Right kidney (tissue), 9 donors: ENCODE measurements at places on chromosomes 6 and 20.

DNA sequence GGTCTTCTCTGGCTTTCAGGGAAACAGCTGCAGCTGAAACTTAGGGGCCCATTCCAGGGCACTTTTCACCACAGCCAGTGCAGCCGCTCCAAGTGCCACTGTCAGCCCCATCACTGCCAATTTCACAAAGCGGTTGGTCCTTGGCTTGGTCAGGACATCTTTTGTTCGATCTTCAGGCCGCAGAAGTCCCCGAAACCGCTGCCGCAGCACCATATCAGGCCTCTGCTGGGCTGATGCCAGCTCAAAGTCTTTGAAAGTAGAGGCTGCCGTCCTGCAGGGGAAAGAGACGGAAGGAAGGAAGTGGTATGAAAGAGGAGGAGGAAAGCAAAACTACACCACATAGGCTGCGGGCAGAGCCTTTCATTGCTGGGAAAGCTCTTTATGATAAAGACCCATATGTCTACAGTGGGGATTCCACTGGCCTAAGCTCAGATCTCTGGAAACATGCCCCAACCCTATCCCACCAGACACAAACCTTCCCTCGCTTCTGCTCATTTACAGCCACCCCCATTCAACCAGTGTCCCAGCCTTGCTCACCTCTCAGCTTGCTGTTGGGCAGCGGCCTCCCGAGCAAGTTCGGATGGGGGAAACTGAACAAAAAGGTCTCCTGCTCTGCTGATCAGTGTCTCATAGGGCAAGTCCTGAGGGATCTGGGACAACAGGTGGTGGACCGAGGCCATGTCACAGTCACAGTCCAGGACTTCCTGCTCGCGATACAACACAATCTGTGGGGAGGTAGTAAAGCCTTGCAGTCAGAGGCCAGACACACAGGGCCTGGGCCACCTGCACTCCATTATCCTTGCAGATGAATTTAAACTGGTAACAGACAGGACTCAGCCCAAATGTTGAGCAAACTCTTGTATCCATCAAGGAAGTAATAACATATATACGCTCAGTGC is 23.5 kb downstream of the TBC1D20 start:
- DNase-seq = no peak

DNA sequence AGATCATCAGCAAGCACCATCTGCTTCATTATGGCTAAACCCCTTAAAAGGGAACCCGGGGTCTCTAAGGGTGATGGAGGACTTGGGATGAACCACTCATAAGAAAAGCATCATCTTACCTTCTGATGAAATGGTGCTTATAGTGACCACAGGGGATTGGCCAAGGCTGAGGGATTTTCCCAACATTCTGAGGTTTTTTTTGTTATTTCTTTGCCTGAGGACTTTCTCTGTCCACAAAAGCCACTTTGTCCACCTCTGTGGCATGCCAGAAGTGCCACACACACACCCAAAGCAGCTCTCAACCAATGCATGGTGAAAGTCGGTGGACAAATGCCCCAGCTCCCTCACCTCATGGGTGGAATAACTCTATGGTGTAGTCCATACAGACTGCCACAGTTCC is 79.3 kb upstream of the TOP1 start:
- DNase-seq = no peak

GRCh38 chr6:139981066-139981624 is 606.7 kb upstream of the CITED2 start:
- no peak for DNase-seq

GRCh38 chr20:50277064-50277415 is 86.4 kb downstream of the CEBPB start:
- no peak for DNase-seq

DNA sequence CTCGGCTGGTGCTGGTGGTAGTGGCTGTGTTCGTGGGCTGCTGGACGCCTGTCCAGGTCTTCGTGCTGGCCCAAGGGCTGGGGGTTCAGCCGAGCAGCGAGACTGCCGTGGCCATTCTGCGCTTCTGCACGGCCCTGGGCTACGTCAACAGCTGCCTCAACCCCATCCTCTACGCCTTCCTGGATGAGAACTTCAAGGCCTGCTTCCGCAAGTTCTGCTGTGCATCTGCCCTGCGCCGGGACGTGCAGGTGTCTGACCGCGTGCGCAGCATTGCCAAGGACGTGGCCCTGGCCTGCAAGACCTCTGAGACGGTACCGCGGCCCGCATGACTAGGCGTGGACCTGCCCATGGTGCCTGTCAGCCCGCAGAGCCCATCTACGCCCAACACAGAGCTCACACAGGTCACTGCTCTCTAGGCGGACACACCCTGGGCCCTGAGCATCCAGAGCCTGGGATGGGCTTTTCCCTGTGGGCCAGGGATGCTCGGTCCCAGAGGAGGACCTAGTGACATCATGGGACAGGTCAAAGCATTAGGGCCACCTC is 8.8 kb downstream of the NPBWR2 start:
- DNase-seq = peak; percentile 2

DNA sequence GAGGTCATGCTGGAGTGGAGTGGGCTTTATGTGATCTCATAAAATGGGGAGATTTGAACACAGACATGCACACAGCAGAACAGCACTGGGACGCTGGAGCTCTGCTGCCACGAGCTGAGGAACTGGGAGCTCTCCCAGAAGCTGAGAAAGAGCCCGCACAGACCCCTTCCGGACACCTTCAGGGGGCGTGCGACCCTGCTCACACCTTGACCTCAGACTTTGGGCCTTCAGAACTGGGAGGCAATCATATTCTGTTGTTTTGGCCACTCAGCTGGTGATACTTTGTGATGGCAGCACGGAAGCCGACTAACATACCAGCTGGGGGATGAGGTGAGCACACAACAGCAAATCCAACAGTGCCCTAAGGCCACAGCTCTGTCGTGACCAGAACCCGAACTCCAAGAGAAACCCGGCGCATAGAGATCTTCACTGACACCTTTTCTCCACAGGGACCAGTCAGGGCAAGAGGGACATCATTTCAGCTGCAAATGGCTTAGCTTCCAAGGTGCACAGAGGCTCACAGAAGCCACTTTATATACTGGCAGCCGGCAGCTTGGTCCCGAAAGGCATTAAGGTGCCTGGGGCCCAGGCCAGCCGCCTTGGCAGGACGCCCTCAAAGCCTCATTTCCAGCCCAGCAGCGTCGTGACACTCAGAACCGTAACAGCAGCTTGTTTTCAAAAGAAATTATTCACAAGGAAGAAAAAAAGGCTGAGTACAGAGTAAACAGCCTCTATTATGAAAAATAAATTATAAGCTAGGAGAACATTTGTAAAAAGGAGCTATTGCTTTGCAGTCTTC is 89.3 kb downstream of the RNASET2 start:
- no peak for DNase-seq

GRCh38 chr6:26336355-26337198 is 28.4 kb upstream of the BTN3A2 start:
- DNase-seq = no peak

- DNase-seq = no peak
Observed at GRCh38 chr20:6908673-6909072, 141.2 kb downstream of the BMP2 start.

DNA sequence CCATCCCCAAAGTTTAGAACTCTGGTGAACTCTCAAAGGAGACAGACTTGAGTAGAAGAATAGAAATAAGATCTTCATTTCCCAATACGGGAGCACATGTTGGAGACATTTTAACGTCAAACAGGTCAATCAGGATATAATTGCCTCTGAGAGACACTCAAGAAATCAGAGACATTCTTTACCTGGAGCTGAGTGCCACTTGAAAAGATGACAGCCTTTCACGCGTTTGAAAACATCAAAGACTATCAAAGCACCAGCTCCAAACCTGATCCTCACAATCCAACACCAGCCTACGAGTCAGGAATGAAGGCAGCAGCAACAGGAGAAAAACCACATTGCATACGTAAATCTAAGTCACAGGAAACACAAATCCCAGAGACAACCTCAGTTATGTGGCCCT is 571.5 kb upstream of the CDH4 start:
- no peak for DNase-seq

GRCh38 chr6:19865178-19865577 is 28.0 kb downstream of the ID4 start:
- DNase-seq = no peak

DNA sequence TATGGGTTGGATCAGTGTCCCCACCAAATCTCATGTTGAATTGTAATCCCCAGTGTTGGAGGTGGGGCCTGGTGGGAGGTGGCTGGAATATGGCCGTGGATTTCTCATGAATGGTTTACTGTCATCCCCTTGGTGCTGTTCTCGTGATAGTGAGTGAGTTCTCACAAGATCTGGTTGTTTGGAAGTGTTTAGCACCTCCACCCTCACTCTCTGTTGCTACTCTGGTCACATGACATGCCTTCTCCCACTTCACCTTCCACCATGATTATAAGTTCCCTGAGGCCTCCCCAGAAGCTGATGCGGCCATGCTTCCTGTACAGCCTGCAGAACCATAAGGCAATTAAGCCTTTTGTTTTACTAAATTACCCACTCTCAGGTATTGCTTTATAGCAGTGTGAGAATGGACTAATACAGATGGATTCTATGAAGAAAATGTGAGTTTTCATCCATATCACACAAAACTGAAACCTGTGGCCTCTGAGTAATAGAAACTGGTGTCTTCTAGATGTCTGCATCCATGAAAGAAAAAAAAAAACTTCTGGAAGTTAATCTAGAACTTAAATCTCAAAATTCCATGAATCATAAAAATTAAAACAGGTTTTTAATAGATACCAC is 39.3 kb downstream of the MBOAT1 start:
- no peak for DNase-seq

DNA sequence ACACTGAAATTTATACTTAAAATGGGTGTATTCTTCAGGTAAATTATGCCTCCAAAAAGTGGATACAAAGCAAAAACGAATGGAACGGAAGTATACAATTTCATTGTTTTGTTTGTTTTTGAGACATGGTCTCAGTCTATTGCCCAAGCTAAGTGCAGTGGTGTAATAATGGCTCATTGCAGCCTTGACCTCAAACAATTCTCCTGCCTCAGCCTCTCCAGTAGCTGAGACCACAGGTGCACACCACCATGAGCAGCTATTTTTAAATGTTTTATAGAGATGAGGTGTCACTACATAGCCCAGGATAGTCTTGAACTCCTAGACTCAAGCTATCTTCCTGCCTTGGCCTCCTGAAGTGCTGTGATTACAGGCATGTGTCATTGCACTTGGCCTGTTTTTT is 122.2 kb downstream of the MAN1A1 start:
- no peak for DNase-seq

GRCh38 chr6:11202513-11203305 is 29.8 kb downstream of the NEDD9 start:
- peak; percentile 37 for DNase-seq

- DNase-seq = no peak
Observed at GRCh38 chr20:51807720-51808250, 5.5 kb upstream of the SALL4 start.

DNA sequence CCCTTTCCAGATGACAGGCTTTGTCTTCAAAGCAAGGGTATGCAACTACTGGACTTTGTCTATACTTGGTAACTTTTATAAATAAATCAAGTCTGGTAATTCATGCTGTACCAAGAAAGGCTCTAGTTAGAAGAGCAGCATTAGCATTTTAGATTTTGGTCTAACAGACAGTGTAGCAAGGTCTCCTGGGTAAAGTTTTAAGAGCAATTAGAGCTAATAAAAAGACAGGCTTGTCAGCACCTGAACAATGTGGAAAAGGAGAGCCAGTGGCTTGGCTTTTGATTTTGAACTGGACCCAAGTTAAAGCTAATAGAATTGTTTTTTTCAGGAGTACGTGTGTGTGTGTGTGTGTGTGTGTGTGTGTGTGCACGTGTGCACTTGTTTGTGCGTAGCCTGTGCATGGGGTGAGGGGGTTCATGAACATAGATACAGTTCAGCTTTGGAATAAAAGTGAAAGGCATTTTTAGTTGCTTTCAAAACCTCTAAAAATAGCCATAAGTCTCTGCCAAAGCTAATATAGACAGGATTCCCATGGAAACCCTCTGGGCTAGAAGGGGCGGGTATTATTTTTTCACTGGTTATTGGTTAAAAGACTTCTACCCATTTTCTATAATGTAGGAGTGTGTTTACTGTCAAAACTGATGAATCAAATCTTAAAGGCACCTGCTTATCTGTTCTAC is 138.4 kb downstream of the KCNQ5 start:
- no peak for DNase-seq

DNA sequence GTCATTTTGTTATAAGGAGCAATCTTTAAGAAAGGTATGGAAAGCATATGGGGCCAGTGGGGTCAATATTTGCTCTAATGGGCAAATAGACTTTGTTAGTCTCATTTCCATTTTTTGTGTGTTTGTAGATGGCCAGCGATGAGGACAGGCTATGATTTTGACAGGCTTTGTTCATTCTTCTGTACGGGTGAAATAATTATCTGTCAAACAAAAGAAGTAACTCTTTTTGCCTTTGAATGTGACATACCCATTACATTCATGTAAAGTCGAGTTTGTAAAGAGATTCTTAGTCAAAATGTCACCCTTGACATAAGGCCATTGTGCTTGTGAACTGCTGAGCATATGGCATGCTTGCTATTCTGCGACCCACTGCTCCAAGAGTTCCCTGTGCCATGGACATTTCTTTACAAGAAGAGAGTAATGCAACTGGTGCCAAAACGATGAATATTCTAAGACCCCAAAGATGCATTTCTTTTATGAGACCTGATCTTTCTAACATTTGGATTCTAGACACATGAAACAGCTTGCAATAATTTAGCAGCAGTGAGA is 38.2 kb upstream of the JAG1 start:
- DNase-seq = no peak

- no peak for DNase-seq
Observed at GRCh38 chr6:95248499-95248898, 328.8 kb upstream of the MANEA start.

- DNase-seq = no peak
Observed at GRCh38 chr6:156262014-156262413, 515.2 kb upstream of the ARID1B start.
